CD4-positive, alpha-beta T cell treated with Interleukin-6 at 100 ng/mL for 8 hours (primary cell): ENCODE measurements at places on chromosomes 12 and 14.
A peak's percentile ranks its signal among the peaks of the same experiment; 100 is the strongest.

DNA sequence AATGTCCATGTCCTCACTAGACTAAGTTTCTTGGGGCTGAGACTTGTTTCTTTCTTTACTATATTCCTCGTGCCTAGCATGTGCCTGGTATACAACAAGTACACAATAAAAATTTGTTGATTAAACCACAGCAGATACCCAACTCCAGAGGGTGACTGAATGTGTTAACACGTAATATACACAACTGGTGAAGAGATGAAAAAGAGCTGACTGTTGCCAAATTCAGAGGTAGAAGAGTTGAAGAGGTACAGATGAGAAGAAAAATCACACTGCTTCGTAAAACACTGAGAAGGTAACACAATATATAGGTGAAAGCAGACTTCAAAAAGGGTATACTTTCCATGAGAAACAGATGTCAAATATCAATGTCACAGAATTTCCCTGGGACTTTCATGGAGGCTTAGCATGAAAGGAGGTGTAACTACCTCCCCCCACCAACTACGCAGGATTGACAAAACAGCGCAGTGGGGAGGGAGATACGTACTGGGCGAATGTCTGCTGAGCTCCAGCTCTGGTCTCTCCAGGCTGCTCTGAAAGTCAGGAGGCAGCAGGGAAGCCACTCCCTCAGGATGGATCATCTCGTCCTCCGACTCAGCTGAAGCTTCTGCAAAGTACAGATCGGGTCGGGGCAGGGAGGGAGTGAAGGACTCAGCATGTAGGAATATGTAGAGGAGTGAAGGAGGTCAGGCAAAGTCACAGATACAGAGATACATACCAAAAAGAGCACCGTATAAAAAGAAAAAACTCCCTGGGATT lies 5.3 kb downstream of the ACIN1 start:
- no peak for DNase-seq

DNA sequence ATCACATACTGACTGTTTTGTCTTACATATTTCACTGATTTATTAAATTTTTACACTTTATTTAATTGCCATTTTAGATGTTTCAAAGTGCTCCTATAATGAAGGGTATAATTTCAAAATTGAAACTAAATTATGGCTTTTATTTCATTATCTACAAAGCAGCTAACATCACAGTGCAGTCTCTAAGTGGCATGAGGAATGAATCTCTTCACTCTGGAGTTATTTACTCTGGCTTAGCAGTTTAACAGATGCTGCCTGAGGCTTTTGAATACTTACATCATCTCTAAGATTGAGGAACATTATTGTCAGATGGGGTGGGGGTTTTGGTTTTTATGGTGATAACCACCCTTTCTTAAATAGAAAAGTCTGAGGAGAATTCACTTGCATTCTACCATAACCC lies 386.4 kb downstream of the TRHDE start:
- DNase-seq, result no peak

- no peak for DNase-seq
These were observed 9.0 kb upstream of the DCD start for GRCh38 chr12:54657105-54657607.

DNA sequence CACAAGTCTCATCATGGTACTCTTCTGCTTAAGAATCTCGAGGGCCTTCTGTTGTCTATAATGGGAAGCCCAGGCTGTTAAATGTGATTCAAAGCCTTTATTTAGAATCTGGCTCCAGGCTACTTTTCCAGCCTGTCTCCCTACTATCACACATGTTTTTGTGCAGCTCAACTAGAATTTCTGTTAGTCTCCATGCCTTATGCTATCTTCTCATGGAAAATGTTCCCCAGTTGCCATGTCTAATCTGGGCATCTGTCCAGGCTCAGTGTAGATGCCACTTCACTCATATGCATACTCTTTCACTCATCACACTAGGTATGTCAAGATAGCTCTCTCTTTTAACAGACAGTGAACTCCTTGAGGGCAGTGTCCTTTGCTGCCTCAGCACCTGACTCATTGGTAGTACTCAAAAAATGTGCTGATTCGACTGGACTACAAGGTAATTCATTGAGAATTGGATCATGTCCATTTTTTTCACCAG lies 145.3 kb downstream of the TTLL5 start:
- no peak for DNase-seq

- DNase-seq, result no peak
These were observed 41.8 kb upstream of the CORO1C start for GRCh38 chr12:108772891-108773797.

DNA sequence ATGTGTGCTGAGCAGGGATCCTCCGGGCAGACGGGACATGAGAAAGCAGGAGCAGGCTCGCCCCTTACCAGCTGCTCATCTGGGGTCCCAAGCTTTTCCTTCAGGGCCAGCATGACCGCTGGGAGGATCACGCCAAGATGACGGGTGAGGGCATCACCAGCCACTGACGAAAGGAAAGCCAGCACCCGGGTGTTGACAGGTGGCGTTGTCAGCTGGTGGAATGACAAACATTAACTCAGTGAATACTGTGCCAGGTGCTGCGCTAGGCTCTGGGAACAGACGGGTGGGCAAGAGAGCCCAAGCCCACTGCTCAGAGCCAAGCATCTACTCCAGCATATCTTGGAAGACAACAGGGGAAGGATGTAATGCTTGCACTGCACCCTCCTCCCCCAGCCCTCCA lies 21.3 kb upstream of the RAB35 start:
- no peak for DNase-seq

DNA sequence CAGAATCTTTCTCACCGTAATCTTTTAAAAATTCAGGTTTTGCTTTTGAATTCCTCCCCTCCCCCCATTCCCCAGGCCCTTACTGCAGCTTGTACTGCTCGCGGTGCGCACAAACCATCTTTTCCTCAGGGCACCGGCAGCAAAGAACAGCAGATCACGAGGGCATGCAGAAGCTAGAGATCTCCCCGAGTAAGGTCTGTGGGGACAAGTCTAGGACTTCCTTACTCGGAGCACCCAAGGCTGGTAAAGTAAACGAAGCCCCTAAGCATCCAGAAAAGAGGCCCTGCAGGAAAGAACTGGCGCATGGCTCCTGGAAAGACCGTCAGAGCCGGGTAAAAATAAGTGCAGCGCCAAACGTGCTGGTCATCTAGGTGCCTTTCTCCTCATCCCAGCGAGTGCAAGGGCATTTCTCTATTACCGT lies 727 bp downstream of the LDHB start:
- peak; percentile 32 for DNase-seq

- no peak for DNase-seq
These were observed 402.0 kb downstream of the SYT1 start for GRCh38 chr12:79266343-79267144.

DNA sequence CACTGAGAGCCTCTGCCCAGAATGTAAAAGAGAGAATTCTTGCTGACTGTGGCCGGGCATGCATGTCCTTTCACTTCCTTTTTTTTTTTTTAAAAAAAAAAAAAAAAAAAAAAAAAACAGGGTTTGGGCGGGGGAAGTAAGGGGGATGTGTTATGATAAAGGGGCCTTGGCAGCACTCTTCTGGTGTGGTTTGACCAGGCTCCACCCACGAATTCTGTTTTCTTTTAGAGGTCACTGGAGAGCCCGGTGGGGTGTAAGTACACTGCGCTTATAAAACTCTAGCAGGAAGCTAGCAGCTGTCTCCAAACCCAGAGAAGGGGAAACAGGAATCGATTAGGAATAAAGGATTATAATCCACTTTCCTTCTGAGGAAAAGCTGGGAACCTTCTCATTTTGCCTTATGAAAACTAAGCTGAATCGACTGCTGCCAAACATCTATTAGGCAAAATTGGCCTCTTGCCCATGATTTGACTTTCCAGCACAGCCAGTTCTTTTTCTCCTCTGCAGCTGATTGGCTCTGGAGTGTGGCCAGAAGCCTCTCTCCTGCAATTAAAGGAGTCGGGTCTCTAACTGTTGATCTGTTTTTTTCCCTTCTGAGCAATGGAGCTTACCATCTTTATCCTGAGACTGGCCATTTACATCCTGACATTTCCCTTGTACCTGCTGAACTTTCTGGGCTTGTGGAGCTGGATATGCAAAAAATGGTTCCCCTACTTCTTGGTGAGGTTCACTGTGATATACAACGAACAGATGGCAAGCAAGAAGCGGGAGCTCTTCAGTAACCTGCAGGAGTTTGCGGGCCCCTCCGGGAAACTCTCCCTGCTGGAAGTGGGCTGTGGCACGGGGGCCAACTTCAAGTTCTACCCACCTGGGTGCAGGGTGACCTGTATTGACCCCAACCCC lies 27.7 kb upstream of the HIGD1C start:
- peak; percentile 20 for DNase-seq
